RPMI7951 (cell line): ENCODE measurements at places on chromosomes 5 and 9. TPM values are rescaled to one million over a fixed set of nuclear protein-coding genes. Genes with fewer than 3 reads are reported as not detected.

Gene TTC16
- not detected in 2 replicates for total RNA-seq

Gene ACTBL2
- total RNA-seq = 0.10 and 0.24 TPM in 2 replicates

Gene DRD1
- not detected in 2 replicates for total RNA-seq

Gene GARIN3
- not detected in 2 replicates for total RNA-seq

Gene TGFBR1
- 51.5 and 54.8 TPM in 2 replicates for total RNA-seq

Gene SNCAIP
- not detected in 2 replicates for total RNA-seq

Gene COMMD10
- total RNA-seq = 46.3 and 57.1 TPM in 2 replicates

Gene FOXD4L6
- total RNA-seq = not detected in 2 replicates

Gene SDHA
- total RNA-seq = 91.9 and 95.6 TPM in 2 replicates

Gene SPINK13
- total RNA-seq = not detected in 2 replicates

Gene CCL28
- 8.8 and 12.8 TPM in 2 replicates for total RNA-seq

Gene ICE1
- 18.4 and 19.8 TPM in 2 replicates for total RNA-seq

Gene PRDM9
- total RNA-seq = not detected in 2 replicates

Gene SHROOM1
- 4.8 and 6.1 TPM in 2 replicates for total RNA-seq

Gene GTF2H2
- total RNA-seq = 21.3 and 21.9 TPM in 2 replicates

Gene SPATA31C1
- total RNA-seq = not detected in 2 replicates

Gene FAM78A
- total RNA-seq = 0.24 and 2.0 TPM in 2 replicates

Gene FRRS1L
- not detected in 2 replicates for total RNA-seq

Gene C6
- not detected in 2 replicates for total RNA-seq

Gene ADRB2
- total RNA-seq = 0.59 and 0.72 TPM in 2 replicates

Gene DDX4
- total RNA-seq = not detected in 2 replicates

Gene GPR151
- not detected in 2 replicates for total RNA-seq

Gene CCNO
- 1.2 and 2.6 TPM in 2 replicates for total RNA-seq

Gene C8G
- total RNA-seq = not detected in 2 replicates

Gene DBH
- not detected in 2 replicates for total RNA-seq

Gene FGF1
- total RNA-seq = 11.5 and 13.1 TPM in 2 replicates

Gene POLR1E
- total RNA-seq = 30.3 and 31.7 TPM in 2 replicates

Gene IFNK
- total RNA-seq = not detected in 2 replicates

Gene PRR16
- total RNA-seq = 0.78 and 1.3 TPM in 2 replicates

Gene ABCA2
- 4.1 and 10.8 TPM in 2 replicates for total RNA-seq

Gene GRXCR2
- total RNA-seq = not detected in 2 replicates

Gene PDE6A
- 0.10 and 0.12 TPM in 2 replicates for total RNA-seq

Gene PDLIM4
- 0.48 TPM in 1 of 2 replicates, not detected in the other for total RNA-seq

Gene AOPEP
- total RNA-seq = 118 and 119 TPM in 2 replicates

Gene PCDHB10
- 0.60 and 0.78 TPM in 2 replicates for total RNA-seq

Gene FOXD4L4
- 0.20 TPM in 1 of 2 replicates, not detected in the other for total RNA-seq

Gene NOXA1
- total RNA-seq = not detected in 2 replicates

Gene GRM6
- total RNA-seq = not detected in 2 replicates

Gene KCNV2
- not detected in 2 replicates for total RNA-seq

Gene PDZD2
- total RNA-seq = under 0.01 and 0.10 TPM in 2 replicates

Gene EHMT1
- total RNA-seq = 11.5 and 18.8 TPM in 2 replicates

Gene AIF1L
- 0.39 and 0.72 TPM in 2 replicates for total RNA-seq

Gene THBS4
- total RNA-seq = under 0.01 and 0.36 TPM in 2 replicates
